Midbrain (tissue), 1 donor: ENCODE measurements at places on chromosomes 12 and 14.
A peak's percentile ranks its signal among the peaks of the same experiment; 100 is the strongest.

DNA sequence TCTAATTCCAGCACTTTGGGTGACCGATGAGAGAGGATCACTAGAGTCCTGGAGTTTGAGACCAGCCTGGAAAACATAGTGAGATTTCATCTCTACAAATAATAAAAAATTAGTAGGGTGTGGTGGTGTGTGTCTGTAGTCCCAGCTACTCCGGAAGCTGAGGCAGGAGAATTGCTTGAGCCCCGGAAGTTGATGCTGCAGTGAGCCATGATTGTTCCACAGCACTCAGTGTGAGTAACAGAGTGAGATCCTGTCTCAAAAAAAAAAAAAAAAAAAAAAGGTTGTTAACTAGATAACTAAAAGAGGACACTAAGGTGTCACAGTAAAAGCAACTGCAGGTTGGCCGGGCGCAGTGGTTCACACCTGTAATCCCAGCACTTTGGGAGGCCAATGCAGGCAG, 121.3 kb upstream of the MAX start:
- DNase-seq = no peak

- DNase-seq = no peak
Measured at GRCh38 chr14:32403688-32404087, 74.6 kb downstream of the AKAP6 start.

DNA sequence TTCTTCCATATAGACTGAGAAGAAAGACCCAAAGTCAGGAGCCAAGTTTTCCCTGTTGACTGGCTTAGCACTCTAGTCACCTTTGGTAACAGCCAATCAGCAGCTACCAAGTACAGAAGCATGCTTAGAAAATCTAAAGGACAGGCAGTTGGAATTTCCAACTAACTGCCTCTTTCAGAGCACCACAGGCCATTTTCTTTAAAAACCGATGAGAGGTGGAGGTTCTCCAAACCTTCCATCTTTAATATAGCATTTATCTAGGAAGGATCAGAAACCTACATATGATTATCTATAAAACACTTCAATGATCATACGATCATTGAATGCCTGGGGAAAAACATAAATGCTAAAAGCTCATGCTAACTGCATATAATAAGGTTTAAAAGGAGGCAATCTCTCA, at the start of gene CATSPERB:
TSS of gene CATSPERB (minus strand) at position 101 of the 400 bp plus-strand sequence. CDS start 2,607 bp downstream, outside the sequence.
- DNase-seq = no peak

DNA sequence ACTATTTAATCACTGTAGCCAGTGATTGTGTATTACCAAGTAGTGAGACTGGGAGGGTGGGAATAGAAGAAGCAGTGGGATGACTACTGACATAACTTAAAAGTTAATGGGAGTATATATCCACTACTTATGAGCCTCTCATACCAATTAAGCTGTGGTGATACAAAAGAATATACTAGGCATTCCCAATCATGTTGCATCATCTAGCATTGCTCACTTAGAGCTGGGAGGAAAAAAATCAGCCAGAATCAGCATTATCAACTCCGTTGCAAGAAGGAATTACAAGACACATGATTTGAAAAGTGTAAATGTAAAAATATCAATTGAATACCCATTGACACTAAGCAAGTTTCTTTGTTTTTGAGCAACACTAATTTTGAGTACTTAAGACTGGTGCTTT, 745 bp upstream of the PPP1R36 start:
- DNase-seq = no peak

- no peak for DNase-seq
Measured at GRCh38 chr14:70052990-70053389, 135.8 kb downstream of the SLC8A3 start.

DNA sequence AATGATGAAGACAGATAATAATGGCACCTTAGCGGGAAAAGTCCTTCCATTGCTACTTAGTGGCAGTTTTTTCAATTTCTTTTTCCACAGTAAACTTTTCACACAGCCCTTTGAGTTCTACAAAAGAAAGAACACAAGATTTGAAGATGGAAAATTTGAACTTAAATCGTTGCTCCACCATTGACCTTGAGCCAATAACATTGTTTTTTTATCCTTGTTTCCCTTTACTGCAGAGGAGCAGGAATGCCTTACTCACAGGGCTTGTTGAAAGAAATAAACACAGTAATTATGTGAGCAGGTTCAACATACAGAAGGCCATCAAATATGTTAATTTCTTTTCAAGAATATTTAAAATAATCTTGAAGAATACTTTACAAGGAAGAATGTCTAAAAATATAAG, 181.5 kb upstream of the KRR1 start:
- no peak for DNase-seq

DNA sequence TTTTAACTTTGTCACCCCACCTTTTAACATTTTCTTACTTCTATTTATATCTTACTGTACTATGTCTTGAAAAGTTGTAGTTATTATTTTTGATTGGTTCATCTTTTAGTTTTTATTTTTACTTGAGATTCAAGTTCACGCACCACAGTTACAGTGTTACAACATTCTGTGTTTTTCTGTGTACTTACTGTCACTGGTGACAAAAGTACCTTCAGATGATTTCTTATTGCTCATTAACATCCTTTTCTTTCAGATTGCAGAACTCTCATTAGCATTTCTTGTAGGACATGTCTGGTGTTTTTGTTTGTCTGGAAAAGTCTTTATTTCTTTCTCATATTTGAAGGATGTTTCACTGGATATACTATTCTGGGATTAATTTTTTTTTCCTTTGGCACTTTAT, 289.9 kb downstream of the BCAT1 start:
- DNase-seq = no peak

DNA sequence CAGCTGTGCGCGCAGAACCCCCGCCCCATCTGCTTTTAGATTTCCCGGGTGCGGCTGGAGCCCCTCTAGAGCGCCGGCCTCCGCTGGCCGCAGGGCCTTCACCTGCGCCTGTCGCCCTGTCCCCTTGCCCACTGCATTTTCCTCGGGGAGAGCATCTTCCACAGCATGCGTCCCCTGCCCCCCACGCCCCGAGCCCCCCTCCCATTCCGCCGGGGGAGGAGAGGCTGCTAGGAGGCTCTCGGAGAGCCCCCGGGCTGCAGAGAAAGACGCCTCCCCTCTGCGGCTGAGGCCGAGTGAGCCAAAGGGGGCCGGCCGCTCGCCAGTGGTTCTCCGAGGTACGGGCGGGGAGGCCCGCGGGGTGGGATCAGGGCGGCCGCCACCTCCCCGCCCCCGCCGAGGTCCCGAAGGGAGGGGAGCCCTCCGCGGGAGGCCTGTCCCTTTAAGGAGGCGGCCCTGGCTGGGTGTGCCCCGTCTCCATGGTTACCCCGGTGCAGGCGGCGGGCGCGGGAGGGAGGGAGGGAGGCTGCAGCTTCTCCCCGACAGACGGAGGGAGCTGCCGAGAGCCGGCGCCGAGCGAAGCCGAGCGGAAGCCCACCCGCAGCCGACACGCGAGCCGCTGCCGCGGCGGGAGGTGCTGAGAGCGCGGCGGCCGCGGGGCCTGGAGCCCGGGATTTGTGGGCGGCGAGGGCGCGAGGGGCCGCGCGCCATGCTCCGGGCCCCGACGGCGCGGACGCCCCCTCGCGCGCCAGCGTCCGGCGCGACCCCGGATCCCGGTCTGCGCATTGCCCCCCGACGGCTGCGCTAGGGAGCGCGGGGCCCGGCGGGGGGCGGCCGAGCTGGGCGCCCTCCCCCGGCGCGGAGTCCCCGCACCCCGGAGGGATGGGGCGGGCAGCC, at the start of gene KCNH3:
TSS of gene KCNH3 (plus strand) at position 521 of the 894 bp plus-strand sequence. CDS start 387 bp downstream, outside the sequence.
- peak; percentile 35 for DNase-seq

DNA sequence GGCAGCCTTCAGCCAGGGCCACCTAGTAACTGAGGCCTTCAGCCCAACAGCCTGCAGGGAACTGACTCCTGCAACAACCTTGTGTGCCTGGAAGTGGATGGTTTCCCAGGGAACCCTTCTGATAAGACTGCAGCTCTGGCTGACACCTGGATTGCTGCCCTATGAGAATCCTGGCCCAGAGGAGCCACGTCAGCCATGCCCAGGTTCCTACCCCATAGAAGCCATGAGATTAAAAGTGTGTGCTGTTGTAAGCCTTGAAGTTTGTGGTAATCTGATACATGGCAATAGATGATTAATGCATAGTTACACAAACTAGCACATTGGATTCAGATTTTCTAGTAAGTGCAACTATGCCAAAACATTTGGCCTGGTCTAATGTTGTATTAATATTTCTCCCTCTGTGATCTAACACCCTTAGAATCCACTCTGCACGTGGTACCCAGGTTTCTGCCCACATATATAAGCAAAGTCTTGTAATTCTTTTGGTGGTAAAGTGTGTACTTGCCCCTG, 64.8 kb upstream of the BEGAIN start:
- DNase-seq = no peak

DNA sequence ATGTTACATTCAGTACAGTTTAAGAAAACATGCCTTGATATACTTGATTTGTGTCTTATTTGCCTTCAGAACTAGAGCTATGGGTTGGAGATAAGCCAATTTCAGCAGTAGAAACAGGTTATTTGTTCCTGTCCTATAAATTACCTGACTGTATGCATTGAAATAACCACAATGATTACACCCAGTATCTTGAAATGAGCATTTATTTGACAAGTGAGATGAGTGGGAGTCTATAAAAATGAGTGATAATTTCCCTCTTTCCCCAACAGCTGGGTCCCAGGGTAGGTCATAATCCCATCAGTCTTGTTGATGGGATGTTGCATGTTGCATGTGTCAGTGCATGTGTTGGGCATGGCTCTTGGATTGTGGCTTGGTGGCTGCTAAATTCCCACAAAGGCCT, 3.7 kb downstream of the TAS2R42 start:
- DNase-seq = no peak

DNA sequence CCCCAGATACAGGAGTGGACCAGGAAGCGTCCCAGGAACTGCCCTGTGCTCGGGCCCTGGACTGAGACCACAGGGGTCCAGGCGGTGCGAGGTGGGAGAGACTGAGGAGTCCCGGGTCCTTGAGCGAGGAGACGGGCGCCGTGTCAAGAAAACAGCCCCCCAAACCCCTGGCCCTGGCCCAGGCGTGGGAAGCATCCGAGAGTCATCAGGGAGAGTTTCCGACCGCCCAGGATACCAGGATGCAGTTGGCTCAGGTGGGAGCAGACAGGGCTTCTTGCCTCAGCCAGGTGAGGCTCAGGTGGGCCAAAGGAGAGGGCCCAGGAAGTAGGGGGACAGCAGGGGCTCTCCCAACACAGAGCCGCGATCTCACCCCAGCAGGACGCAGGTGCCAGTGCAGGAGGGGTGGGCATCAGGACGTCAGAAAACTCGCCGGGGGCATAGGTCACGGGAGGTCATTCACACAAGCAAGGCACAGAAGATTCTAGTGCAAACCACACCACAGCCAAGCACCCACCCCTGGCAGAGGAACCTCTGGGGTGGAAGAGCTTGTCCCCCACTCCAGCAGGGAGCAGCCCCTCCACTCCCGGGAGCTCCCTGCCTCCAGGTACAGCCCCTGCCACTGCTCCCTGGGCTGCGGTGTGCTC, 102.5 kb upstream of the EIF5 start:
- no peak for DNase-seq

DNA sequence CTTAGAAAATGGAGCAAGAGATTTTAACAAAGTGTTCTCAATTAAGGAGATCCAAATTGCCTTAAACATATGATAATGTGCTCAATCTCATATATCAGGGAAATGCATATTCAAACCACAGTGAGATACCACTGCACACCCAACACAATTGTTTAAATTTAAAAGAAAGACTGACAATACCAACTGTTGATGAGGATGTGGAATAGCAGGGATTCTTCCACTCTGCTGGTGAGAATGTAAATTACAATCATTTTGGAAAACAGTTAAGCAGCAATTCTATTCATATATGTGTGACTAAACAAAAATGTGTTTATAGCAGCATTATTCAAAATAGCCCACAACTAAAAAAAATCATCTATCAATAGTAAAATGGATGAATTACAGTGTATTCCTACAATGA, 144.2 kb downstream of the KICS2 start:
- no peak for DNase-seq

DNA sequence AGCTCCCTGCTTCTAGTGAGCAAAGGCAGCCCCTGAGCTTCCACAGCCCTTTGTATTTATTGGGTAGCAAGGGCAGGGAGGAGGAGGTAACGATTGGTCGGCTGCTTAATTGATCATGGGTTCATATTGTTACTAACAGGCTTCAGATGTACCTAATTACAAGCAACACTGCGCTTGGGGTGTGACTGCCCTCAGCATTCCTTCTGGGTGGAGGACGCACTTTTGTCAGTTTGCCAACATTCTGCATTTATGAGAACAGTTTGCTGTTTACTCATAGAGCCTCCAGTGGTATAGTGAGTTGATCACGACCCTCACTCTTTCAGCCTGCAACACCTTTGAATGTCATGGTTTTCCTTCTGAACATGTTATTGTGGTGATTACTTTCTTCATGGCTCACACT, 9.6 kb downstream of the TSHR start:
- no peak for DNase-seq

DNA sequence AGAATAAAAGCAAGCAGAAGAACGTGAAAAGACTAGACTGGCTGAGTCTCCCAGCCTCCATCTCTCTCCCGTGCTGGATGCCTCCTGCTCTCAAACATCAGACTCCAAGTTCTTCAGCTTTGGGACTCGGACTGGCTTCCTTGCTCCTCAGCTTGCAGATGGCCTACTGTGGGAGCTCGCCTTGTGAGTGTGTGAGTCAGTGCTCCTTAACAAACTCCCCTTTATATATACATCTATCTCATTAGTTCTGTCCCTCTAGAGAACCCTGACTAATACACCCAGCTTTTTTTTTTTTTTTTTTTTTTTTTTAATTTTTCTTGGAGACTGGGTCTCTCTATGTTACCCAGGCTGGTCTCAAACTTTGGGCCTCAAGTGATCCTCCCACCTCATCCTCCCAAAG, 46.9 kb downstream of the ACTN1 start:
- DNase-seq = no peak

DNA sequence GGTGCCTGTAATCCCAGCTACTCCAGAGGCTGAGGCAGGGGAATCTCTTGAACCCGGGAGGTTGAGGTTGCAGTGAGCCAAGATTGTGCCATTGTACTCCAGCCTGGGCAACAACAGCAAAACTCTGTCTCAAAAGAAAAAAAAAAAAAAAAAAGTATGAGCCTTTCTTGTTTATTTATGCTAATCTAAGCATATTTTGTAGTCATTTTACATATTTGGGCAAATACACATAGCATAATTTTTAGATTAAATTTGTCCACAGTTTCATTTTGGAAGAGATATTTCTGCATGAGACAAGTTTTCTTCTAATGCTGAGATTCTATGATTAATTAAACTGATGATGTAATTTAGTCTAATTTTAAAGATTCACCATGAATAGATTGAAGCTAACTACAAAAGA, 494.4 kb downstream of the TMTC2 start:
- no peak for DNase-seq

- DNase-seq = no peak
Measured at GRCh38 chr12:65126482-65126881, 5.4 kb upstream of the WIF1 start.

- no peak for DNase-seq
Measured at GRCh38 chr14:36268121-36268520, 52.3 kb downstream of the MBIP start.

- DNase-seq = no peak
Measured at GRCh38 chr12:16523284-16523950, 82.5 kb downstream of the LMO3 start.

DNA sequence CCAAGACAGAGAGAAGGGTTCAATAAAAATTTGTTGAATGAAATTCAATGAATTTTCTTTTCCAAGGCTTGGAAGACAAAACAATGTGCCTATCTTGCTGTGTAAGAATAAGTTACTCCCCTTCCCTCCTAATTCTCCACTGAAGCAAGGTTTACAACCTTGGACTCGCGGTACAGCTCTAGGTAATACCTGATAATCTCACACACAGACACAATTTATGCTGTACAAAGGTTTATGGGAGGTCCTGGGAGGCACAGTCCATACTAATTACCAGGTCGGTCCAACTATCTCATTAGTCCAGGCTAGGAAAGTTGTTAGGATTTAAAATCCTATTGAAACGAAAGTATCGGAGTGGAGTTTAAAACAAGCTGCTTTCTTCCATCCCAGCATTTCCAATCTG, 42.6 kb downstream of the NELL2 start:
- DNase-seq = no peak
